PC-3 (cell line): ENCODE measurements at places on chromosomes 7 and 10.

- no peak for DNase-seq
These were observed 580 bp upstream of the ASB10 start for GRCh38 chr7:151187409-151188251.

DNA sequence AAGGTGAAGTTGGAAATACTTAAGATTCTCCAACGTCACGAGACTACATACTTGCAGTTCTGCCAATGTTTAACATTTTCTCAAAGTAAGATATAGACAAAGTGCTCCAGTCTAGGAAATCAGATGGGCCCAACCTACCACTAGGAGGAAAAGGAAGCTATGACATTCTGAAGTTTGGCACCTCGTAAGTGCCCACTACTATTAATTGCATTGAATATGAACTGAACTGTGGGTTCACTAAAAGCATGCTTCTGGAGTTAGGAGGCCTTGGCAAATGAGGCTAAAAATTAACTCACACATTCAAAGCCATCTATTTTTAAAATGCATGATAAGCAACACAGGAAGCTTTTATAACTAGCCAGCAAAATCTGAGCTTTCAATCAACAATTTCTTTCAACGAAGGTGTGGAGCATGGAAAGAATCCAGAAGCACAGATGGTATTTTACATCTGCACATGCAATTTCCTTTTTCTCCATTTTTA is 149.7 kb downstream of the LRRTM3 start:
- no peak for DNase-seq

DNA sequence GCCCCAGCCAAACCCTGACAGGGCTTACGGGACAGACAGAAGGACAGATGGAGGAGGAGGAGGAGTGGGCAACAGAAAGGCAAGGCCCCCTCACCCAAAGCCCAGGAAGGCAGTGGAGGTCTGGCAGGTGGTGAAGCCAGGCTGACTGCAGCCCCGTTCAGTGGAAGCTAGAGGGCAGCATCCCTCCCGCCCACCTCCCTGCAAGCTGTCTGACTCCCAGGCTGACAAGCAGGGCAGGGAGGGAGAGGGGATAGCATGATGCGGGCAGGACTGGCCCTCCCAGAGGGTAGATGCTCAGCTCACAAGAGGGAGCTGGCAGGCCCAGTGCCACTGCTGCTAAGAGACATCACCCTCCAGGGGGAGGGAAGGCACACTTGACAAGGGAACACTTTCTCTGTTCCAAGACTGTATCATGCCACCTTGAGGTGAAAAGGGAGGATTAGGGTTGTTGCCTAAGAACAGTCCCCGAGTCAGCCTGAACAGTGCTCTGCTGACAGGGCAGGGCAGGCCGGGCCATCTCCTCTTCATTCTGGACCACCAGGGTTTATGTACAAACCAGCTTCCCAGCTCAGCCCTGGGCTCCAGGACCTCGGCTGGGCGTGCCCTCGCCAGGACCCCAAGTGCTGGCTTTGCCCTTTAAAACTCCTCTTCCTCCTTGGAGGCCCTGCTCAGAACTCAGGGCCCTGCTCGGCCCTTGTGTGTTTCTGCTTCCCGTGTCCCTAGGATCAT is 61.8 kb downstream of the RASGEF1A start:
- peak; percentile 70 for DNase-seq

DNA sequence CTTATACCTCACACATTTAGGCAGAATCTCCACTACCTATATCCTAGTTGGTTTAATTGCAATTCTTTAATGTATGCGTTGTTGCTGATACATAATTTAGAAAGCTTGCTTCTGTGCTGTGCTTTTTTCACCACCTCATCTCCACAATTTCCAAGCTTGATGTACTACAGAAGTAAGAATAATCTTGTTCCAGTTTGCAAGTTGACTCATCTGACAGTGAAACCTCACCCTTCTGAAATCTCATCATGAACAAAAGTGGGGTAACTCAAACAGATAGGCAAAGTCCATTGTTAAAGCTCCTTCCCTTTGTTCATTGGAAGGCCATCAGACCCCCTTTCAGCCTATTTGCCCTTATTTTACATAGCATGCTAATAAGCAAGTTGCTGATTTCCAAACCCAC is 13.6 kb downstream of the EIF4EBP2 start:
- DNase-seq = no peak

- peak; percentile 48 for DNase-seq
These were observed 17.9 kb upstream of the MTERF1 start for GRCh38 chr7:91898240-91898992.

GRCh38 chr7:149284850-149285585 is 23.0 kb downstream of the ZNF783 start:
- peak; percentile 92 for DNase-seq

DNA sequence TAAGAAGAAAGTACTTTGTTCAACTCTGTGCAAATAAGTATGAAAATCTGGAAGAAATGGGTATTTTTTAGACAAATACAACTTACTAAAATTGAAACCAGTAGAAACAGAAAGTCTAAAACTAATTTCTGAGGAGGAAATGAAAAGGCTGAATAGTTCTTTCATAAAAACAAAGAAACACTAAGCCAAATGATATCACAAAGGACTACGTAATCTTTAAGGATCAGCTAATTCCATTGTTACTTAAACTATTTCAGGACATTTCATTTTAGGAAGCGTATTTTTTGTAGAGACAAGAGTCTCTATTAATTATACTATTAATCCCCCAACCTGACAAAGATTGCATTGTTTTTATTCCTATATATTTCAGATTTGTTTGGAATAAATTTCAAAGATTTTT is 11.2 kb upstream of the CCSER2 start:
- no peak for DNase-seq

DNA sequence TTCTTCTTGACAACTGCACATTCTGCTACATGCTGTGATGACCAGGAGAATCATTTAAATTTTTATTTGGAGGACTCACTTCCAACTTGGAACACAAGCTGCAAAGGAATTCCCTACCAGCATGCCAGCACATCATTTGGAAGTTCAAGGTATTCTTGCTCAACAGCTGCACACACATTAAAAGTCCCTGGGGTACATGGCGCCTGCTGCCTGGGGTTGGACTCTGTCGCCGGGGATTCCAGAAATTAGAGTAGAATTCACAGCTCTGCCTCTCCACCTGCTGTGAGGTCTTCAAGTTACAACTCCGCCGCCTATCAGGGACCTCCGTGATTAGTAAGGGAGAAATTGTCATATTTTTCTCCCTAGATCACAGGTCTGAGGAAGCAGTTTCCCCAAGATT is 1.1 kb downstream of the ZNF32 start:
- no peak for DNase-seq

GRCh38 chr10:122113161-122113944 is 124.4 kb downstream of the TACC2 start:
- peak; percentile 67 for DNase-seq
